Smooth muscle cell of the brain vasculature (primary cell): ENCODE measurements at places on chromosomes 6 and 20.

DNA sequence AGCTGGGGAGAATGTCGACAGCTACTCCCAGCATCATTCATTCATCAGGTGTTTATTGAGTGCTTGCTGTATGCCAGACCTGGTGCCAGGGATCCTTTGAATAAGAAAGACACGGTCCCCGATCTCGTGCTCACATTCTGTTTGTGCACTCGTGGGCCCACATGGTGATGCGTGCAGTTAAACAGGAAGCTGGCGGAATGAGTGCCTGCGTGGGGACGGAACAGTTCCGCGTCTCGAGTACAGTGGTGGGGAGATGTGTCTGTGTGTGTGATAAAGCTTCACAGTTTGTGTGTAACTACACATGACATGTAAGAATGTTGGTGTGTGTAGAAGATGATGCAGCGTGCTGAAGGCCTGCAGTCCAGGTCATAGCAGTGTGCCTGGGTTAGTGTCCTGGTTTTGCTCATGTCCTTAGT, 6.5 kb downstream of the RBM38 start:
- DNase-seq, result no peak

- DNase-seq, result no peak
These were observed 30.1 kb downstream of the HDDC2 start for GRCh38 chr6:125271486-125272159.

- no peak for DNase-seq
These were observed 78.3 kb upstream of the CTNNBL1 start for GRCh38 chr20:37615340-37616109.

- no peak for DNase-seq
These were observed 81.0 kb downstream of the ERMARD start for GRCh38 chr6:169832247-169832948.

DNA sequence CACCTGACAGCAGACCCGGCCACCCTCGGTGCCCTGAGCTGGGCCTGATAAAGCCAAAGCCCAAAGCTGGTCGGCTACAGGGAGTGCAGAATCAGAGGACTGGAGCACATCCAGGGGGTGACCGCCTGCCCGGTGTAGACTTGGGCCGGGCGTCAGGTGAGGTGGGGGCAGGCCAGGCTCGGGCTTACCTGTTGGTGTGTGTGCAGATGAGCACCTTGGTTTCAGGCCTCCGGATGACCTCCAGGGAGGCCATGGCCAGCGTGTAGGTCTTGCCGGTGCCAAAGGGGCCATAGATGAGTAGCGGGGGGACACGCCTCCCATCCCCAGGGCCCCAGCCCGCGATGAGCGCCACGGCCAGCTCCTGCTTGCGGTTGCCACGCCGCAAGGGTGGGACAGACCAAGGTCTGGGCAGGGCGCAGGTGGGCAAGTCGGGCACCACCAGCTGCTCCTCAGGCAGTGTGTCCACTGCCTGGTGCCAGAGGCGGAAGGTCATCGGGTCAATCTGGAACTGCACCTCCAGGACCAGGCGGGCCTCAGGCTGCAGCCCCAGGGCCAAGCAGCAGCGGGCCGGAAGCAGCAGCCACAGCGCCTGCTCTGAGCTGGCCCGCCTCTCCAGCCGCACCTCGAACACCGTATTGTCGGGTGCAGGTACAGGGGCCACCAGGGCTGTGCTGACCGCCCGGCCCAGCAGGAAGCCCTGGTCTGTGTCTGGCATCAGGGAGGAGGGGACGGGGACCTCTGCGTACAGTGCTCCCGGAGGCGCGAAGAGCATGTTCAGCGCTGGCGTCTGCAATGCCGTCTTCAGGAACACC, 5.7 kb downstream of the HELZ2 start:
- DNase-seq, result no peak

- no peak for DNase-seq
These were observed 16.6 kb upstream of the CD83 start for GRCh38 chr6:14100966-14101365.

DNA sequence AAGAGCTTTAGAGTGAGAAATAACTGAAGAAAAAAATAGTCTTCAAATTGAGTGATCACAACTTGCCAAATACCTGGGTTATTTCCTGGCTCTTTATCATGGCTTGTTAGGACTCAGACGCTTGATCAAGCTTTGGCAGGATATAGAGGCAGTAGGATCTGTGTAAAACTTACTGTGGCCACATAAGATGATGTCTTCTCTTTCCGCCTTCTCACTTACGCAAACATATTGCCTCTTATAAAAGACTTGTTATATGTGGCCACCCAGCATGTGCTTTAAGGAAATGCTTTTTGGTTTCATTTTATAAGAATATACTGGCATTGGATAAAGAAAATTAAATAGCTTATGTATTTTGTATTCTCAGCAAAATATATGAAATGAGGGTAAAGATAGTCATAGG, 101.8 kb upstream of the AKIRIN2 start:
- DNase-seq, result no peak

GRCh38 chr20:6744180-6744579, 23.3 kb upstream of the BMP2 start:
- DNase-seq, result no peak
